NCI-H2171 treated with DMSO at 0.1 percent for 48 hours (cell line): ENCODE measurements at places on chromosomes 13 and 19.
A peak's percentile ranks its signal among the peaks of the same experiment; 100 is the strongest.

DNA sequence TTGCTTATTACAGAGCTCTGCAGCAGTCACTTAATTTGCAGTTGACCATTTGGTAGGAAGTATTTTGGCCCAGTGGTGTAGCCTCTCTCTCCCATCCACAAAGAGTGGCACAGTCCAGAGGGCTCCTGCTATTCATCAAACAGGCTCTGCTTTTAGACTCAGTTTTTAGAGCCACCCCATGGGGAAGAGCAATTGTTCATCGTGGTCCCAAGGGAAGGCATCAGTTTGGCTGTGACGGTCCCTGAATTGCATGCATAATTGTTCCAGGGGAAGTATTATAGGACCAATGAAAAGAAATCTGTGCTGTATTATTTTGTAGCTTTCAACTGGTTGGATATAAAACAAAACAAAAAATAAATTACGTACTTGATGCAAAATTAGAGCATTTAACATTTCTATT is 799.0 kb downstream of the DACH1 start:
- DNase-seq: no peak

GRCh38 chr13:112931028-112931934 is 37.7 kb upstream of the MCF2L start:
- DNase-seq: peak; percentile 92

DNA sequence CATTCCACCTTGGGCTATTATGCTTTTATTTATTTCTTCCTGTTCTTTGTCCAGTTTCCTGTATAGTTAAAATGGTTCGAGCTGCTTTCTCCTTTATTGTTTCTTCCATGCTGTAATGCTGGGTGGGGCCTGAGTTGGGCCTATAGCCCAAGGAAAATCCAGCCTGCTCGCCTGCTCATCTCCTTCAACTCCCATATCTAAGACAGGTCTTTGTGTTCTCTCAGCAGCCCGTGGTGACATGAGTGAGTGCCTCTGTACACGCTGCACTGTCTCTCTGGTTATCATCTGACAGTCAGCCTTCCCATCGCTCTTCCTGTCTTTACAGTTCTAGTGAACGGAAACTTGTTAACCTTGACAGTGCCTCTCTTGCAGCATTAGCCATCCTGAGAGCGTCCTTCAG is 221.9 kb upstream of the SLC10A2 start:
- no peak for DNase-seq

- DNase-seq: no peak
Measured at GRCh38 chr13:42086582-42086981, 38.1 kb downstream of the DGKH start.

GRCh38 chr19:49110567-49110966 is 3.6 kb upstream of the LIN7B start:
- DNase-seq: no peak

- no peak for DNase-seq
Measured at GRCh38 chr19:18718015-18718526, 34.6 kb downstream of the CRTC1 start.

- no peak for DNase-seq
Measured at GRCh38 chr13:51097353-51098043, 13.6 kb downstream of the C13orf42 start.

DNA sequence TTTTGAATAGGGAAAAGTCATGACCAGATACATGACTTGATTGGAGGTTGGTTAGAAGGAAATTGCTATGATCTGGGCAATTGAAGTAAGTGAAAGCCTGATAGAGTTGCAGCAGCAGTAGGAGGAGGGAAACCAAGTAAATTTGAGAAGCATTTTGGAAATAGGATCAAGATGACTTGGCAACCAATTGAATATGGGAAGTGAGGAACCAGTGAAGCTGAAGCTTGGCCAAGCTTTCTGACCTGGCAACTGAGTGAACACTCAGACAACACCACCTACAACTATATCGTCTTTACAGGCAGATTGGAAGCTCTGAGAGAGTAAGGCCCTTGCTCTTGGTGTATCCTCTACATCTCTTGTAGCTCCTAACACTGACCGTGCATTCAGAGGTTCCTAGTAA is 16.2 kb upstream of the KATNAL1 start:
- no peak for DNase-seq
